ENCODE measurements at places on chromosomes 2 and 18.

GRCh38 chr2:29796446-29796845, 124.9 kb downstream of the ALK start:
- no peak for DNase-seq

DNA sequence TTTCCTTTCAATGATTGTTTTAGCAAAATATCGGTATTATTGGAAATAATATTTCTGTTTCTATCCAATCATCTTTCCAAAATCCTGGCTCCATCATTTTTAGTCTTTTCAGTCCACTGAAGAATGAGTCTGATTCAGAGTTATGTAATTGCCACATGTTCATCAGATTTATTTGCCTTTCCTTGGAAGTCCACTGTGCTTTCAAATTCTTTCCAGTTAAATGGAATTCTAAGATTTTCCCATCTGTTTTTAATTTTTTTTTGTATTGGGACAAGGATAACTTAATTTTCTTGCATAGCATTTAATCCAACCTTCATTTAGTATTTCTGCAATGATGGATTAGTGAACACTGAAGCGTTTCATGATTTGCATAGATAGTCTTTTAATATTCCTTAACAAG, 521.5 kb upstream of the NRXN1 start:
- DNase-seq: peak; percentile 24

GRCh38 chr2:223460774-223461211, 141.4 kb downstream of the SCG2 start:
- peak; percentile 32 for DNase-seq

DNA sequence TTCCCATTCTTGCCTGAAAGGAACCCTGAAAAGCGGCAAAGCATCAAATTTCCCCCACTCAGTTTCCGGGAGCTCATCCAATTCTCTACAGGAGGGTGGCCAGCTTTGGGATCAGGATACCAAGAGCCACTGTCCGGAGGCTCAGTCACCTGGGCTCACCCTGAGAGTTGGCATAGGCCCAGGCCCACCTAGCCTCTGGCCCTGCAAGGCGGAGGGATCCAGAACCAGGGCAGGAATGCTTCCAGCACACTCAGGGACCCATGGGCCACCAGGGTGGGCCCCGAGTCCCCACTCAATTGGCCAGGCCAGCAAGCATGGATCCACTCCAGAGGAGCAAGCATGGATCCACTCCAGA, 432.9 kb upstream of the MYT1L start:
- no peak for DNase-seq

DNA sequence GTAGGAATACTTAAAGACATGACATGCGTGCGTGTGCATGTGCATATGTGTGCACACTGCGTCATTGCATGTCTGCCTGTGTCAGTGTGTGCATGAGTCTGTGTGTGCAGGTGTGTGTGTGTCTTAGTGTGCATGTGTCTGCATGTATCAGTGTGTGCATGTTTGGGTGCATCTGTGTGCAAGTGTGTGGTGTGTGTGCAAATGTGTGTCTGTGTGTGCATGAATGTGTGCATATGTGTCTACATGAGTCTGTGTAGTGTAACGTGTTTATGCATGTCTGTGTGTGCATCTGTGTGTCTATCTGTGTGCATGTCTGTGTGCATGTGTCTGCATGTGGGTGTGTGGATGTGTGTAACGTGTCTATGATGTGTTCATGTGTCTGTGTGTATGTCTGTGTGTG, 30.5 kb downstream of the KCNG2 start:
- no peak for DNase-seq

GRCh38 chr2:181954538-181954883, 31.1 kb upstream of the PPP1R1C start:
- no peak for DNase-seq

DNA sequence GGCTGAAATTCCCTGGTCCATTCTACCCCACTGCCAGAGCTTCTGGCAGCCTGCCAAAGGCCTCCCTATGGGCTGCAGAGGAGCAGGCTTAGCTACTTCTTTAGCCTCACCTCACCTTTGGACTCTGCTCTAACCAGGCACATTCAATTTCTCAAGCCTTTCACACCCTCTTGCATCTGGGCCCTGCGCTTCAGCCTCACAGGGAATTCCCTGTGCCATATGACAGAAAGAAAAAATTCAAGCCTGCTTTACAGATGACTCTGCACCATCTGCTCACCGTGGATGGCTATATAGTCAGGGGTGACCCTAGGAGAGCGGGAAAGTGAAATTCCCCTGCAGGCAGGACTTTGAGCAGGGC, 62.5 kb downstream of the REEP1 start:
- DNase-seq: peak; percentile 4

DNA sequence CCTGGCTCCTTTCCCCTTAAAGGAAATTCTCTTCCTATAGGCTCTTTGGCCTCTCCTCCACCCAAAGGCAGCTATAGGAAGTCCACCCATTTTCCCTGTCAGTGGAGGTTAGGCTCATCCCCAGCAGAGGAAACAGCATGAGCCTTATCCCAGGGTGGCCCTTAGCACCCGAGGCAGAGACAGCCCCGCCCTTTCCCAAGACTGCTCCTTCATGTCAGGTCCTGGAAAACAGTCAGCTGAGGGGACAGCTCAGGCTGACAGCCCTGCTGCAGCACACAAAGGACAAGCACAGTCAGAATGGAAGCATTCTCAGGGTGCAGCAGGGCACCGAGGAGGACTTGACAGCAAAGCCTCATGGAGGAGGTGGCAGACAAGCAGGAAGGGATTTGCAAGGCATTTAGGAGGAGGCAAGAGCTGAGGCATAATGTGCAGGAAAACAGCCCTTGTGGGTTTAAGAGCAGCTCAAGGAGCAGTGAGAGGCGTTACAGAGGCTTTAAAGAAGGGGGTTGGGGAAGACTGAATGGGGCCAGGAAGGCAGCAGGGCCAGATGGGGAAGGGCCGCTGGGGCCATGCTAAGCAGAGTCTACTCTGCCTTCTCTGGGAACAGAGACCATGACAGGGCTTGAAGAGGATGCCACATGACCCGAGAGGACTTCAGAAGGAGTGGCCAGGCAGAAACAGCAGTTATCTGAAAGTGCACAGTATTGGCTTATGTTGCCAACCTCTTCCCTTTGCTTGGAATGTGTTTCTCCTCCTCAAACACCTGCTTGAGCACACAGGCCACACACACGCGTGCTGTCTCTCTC, 216.6 kb downstream of the SH3BP4 start:
- no peak for DNase-seq

- no peak for DNase-seq
Measured at GRCh38 chr2:233015019-233015645, 2.1 kb upstream of the NGEF start.

DNA sequence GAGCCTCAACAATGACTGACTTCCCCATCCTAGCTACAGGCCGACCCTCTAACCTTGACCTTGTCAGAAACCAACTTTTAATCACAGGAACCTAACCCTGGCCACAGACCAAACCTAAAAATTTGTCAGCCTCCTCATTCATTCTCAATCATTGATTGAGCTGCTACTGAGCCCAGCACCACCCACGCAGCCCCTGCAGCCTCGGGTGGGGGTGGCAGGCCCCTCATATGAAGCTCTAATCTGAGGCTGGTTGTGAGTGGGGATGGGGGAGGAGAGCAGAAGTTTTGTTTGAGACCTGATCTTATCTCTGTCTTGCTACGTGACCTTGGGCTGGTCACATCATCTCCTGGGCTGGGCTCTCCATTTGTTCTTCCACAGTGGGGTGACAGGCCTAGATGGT, 99.5 kb upstream of the EPAS1 start:
- no peak for DNase-seq

- no peak for DNase-seq
Measured at GRCh38 chr2:236107942-236108625, 60.1 kb downstream of the GBX2 start.

- no peak for DNase-seq
Measured at GRCh38 chr18:45825258-45826044, at the start of gene SIGLEC15. TSS of gene SIGLEC15 (plus strand) at chr18:45825675. CDS start at chr18:45825729, 54 bp downstream.

- DNase-seq: no peak
Measured at GRCh38 chr2:27262379-27263286, at the start of gene SLC30A3. TSS of gene SLC30A3 (minus strand) at chr2:27263047. CDS start at chr2:27262906, 141 bp downstream.

DNA sequence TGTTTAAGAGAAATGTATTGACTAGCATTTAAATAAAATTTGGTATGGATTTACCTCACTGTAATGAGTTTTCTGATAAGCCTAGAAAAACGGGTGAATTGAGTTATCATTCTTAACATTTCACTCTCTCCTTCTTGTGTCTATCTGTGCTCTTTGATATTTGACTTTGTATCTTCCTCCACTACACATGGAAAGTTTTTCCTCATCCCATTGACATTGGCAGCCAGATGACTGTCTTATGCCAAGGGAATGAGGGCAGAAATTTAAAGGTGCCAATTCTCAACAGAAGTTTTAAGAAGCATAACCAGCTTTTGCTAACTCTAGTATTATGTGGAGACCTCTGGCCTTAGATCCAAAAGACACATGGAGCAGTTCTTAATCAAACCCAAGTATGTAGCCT, 376.6 kb downstream of the DSEL start:
- no peak for DNase-seq

DNA sequence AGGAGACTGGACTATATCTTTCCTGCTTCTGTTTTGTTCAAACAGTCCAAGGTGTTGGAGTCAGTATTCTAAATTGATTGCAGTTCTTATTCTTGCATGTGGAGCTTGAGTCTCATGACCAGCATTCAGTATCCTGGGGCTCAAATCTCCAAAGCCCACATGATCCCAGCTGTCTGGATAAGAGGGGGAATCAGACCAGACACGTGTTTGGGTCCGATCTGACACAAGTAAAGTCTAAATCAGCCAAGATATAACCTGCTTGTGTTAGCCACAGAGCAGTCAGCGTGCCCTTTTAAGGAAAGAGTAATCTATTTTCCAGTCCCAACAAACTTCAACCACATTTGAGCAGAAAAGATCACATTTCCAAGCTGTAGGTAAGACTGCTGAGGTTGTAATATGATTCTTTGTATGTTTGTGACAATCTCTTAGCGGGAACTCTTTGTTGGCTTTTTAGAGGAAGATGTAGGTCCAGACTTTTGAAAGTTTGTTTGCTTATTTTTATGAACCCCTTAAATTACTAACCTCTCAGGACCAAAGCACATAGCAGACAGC, 334.6 kb downstream of the SLC4A3 start:
- DNase-seq: no peak

DNA sequence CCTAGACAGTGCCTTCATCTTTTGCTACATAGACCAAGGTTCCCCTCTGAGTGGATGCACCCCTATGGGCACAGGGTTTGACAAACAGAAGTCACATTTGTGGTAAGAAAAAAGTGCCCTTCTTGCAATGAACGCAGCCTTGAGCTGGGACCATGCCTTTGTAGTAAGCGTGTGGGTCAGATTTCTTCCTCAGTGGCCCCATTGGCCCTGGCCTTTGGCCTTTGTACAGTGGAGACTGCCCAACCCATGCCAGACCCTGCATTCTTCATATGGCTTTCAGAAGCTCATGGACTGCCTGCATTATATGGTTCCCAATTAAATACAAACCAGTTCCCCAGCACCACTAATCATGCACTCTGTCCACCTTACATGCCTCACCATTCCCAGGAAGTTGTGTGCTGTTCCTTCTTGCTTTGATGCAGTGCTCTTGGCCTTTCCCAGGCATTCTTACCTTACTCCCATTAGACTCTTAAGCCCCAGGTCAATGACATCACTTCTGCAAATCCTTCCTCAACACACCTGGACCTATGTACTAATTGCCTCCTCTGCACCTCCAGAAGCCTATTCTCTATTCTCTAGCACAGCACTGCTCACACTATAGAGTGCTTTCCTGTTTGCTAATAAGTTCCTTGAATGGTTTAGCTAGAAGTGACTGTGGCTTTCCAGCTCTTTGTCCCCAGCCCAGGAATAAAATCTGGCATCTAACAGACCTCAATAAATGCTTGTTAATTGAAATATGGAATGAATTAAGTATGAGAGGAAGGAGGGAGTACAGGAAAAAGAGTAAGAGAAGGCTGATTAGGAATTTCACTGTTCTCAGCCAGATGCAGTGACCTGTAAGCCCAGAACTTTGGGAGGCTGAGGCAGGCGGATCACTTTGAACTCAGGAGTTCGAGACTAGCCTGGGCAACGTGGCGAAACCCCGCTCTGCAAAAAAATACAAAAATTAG, 60.2 kb downstream of the TMEM247 start:
- DNase-seq: no peak

DNA sequence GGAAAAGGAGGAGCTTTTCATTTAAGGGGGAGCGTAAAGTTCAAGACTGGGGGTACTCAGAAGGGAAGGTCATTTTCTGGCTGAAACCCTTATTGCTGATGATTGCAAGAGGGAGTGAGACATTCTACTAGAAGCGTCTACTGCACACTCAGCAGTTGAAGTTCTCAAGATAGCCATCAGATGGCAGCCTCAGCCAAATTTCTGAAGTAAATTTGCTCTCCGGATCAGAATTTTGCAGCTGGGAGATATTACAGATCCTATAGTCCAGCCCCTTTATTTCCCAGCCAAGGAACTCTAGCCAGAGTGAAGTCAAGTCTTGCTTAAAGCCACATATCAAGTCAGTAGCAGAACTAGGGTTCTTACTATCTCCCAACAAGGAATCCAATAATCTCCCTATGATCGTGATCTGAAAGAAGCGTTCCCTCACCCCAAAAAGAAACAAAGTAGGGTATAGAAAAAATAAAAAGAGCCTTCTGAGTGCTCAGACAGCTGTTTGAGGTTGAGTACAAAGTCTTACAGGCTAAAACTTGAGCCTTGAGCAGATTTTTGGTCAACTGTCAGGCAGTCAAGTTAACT, 24.0 kb downstream of the RAX start:
- DNase-seq: peak; percentile 74

Measured in fibroblast of skin of left quadriceps (primary cell).